ENCODE measurements at places on chromosomes 4 and X.

GRCh38 chrX:8346060-8346459 is 118.6 kb upstream of the VCX3B start:
- no peak for DNase-seq

GRCh38 chr4:164931551-164932324 is 45.7 kb downstream of the TRIM61 start:
- DNase-seq: no peak

DNA sequence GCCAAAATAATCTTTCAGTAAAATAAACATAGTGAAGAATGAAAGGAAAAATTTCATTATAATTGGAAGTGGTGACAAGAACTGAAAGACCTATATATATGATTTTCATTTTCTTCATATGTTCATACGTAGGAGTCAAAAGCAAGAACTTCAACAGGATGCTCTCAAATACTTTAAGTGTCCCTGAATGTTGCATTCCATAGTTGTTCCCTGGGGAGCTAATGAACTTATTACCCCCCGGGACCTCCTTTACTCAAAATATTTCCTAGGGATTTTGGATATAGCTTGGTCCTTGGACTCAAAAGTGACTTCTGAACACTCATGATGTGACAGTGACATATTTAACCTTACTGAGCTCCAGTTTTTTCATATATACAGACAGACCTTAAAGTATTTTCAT is 44.9 kb upstream of the NDST4 start:
- no peak for DNase-seq

DNA sequence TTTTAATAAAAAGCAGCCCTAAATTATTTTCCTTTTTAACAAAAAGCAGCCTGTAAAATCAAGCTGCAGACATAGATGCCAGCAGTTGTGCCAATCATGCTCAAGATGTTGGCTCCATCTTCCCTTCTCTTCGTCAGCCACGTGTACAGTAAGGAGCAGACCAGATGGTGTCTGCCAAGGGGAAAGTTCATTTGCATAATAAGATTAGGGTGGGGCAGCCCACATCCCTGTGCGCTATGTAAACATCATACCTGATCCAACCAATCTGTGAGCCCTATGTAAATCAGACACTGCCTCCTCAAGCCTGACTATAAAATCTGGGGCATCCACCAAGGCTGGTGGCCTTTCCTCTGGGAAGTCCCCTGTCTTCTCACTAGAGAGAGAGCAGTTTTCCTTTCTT is 23.1 kb upstream of the C1GALT1C1 start:
- no peak for DNase-seq

GRCh38 chr4:153541456-153542096 is 75.4 kb downstream of the TMEM131L start:
- DNase-seq: no peak

DNA sequence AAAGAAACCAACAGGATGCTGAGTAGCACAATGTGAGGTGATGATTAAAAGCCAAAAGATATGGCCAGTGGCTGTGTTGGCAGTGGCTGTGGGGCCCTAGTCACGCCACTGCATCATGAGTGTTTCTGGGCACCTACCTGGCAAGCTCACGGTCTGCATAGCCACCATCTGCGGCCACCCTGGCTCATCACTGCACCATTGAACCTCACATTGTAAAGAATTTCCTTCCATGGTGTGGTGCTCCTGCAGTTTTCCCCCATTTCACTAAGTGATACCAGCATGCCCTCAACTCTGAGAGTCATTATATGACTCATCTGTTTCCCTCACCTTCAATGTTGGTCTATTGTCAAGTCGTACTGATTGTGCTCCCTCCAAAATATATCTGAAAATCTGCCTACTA is 45.5 kb upstream of the CLNK start:
- no peak for DNase-seq

DNA sequence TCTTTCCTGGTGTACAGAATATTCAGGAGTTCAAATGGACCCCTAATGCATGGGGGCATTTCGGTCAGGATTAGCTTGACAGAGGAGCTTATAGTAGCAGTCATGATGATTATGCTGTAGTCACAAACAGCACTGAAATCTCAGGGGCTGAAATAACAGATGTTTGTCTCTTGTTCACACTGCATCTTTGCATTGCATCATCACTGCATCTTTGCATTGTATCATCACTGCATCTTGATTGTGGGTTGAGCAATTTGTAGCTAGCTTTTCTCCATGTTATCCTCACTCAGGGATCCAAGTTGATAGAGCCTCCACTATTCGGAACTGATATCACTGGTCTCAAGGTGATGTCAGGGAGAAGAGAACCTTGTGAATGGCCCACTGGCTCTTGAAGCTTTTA is 160.9 kb downstream of the GATB start:
- no peak for DNase-seq

- DNase-seq: no peak
Observed at GRCh38 chr4:39042366-39042765, 10.2 kb upstream of the TMEM156 start.

DNA sequence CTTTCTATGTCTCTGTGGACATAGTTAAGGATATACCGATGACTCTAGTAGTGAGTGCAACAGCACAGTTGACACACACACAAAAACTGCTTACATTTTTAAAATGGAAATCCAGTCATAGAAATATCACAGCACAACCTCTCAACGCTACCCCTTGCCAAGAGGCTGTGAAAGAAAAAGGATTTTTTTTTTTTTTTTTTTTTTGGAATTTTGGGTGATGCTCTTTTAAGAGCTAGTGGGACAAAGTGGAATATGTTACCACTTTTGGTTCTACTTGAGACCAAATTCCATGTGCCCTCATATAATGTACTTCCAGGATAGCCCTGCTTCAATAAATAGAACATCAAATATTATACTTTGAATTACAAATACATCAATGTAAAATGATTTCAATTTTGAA is 381.1 kb upstream of the MAGEB2 start:
- DNase-seq: no peak

DNA sequence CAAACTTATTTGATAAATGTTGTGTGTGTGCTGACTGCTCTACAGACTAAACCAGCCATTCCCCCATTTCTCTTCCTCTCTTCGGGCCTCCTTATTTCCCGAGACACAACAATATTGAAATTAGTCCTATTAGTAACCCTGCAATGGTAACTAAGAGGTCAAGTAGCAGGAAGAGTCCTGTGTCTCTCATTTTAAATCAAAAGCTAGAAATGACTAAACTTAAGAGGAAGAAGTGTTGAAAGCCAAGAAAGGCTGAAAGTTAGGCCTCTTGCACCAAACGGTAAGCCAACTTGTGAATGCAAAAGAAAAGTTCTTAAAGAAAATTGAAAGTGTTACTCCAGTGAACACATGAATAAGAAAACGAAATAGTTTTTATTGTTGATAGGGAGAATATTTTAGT is 357.8 kb upstream of the SLC7A11 start:
- DNase-seq: no peak

DNA sequence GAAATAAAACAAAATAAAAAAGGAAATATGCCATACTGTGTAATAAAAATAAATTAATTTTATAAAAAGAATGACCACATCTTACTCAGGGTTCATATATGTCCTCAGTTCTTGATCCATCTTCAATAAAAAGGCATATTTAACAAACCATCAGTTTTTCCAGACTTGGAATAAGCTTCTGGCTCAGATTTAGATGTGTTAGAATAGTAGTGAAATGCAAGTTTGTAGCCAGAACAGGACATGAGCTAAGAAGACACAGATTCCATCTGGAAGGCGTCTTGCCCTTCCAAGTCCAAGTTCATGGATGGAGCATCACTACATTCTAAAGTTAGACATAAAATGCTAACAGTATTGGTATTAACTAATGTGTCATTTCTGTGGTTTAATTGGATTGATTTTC is 10.3 kb upstream of the LSM6 start:
- DNase-seq: no peak

DNA sequence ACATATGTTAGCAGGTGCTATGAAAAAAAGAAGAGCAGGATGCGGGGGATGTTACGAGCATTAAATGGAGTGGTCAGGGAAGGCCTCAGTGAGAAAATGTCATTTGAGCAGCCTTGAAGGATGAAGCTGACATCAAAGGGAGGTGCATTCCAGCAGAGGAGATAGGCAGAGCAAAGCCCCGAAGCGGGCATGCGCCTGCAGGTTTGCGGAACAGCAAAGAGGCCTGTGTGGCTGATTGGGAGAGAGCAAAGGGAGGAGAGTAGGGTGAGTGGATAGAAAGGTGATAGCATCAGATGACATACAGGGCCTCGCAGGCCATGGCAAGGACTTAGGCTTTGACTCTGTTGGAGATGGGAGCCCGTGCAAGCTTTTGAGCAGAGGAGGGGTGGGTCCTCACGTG is 95.4 kb upstream of the GPR50 start:
- no peak for DNase-seq

DNA sequence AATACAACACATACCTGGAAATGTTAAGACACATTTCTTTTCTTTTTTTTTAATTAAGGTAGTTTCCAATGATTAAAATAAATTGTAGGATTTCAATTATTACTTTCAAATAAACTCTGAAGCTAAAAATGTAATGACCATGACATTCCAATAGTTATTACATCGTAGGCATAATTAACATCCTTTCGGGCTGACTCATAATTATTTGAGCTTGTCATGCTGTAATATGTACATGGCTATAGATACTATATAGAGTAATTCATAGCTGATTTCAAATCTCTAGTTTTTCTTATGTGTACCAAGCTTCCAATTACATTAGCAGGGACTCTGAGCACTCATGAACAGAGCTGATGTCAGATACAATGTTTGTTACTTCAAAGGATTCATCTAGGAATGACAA is 125.7 kb upstream of the GABRG1 start:
- DNase-seq: no peak

DNA sequence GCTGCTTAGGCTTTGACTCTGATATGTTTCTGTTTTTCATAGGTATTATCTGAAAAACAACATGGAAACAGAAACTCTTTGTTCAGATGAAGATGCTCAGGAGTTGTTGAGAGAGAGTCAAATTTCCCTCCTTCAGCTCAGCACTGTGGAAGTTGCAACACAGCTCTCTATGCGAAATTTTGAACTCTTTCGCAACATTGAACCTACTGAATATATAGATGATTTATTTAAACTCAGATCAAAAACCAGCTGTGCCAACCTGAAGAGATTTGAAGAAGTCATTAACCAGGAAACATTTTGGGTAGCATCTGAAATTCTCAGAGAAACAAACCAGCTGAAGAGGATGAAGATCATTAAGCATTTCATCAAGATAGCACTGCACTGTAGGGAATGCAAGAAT is 238.6 kb downstream of the RAPGEF2 start:
- no peak for DNase-seq

DNA sequence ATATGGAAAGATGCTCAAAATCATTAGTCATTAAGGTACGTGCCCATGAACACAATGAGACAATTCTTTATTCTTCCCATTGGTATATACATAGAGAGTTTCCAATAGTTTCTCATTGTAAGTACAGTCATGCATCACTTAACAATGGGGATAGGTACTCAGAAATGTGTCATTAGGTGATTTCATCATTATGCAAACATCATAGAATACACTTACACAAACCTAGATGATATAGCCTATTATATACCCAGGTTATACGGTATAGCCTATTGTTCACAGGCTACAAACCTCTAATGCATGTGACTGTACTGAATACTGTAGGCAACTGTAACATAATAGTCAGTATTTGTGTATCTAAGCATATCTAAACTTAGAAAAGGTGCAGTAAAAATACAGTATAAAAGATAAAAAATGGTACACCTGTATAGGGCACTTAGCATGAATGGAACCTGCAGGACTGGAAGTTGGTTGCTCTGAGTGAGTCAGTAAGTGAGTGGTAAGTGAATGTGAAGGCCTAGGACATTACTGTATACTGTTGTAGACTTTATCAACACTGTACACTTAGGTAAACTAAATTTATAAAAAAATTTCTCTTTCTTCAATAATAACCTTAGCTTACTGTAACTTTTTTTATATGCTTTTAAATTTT is 49.6 kb downstream of the KLHL13 start:
- no peak for DNase-seq

DNA sequence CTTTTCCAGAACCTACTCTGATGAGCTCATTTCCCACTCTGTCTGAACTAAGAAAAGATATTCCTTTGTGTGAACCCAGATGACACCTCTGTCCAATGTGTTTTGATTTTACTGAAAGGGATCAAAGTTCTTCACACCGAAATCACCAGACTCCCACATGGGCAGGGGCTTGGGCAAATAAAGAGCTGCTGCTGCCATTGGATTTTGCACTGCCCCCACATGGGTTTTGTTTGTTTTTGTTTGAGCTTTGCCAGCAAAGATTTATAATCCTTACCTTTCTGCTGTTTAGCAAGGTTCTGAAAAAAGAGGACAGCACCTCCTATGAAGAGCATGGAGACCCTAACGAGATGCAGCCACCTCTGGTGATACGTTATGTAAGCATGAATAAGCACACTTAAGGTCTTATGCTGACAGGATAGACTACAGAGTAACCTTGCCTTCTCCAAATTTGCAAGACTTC is 44.3 kb downstream of the HSD17B13 start:
- no peak for DNase-seq

All from activated CD4-positive, CD25-positive, alpha-beta regulatory T cell (primary cell).